Fibroblast of skin of back (primary cell): ENCODE measurements at places on chromosomes 13 and 19.

GRCh38 chr13:32852526-32852925, 163.7 kb upstream of the KL start:
- no peak for DNase-seq

GRCh38 chr19:30861919-30862318, 487.3 kb downstream of the TSHZ3 start:
- DNase-seq: no peak

DNA sequence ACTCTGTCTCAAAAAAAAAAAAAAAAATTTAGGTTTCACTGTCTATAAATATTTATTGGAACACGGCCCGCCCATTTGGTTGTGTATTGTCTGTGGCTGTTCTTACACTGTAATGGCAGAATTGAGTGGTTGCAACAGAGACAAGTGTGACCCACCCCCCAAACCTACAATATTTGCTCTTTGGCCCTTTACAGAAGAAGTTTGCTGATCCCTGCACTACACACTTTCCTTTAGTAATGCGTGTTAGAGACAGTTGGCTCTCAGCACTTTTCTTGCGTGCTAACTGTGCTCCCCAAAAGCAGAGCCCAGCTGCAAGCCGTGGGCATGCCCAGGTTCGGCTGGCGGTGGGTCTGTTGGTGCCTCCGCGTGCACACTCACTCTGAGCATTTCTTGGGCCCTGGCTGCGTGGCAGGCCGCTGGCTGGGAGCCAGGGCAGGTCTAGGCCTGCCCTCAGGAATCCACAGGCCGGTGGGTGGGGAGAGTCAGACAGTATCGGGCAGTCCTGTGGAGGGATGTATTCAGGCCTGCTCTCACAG, 72.6 kb downstream of the SIPA1L3 start:
- DNase-seq: no peak

DNA sequence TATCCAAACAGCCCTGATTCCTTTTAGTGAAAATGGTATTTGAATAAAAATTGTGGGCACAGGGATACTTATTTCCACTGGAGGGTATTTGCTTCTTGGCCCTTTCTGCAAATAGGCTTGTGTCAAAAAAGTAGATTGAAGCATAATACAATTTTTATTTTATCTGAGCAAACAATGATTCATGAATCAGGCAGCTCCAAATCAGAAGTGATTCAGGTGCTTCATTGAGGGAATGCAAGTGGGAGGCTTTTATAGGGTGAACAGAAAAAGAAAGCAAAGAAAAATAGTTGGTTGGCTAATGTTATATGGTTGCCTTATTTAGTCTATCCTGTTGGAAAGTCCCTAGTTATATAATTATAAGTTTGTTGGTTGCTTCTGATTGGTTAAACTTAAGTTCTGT, 117.9 kb downstream of the ITGBL1 start:
- no peak for DNase-seq

GRCh38 chr13:30991184-30991583, 58.7 kb downstream of the TEX26 start:
- DNase-seq: no peak

GRCh38 chr13:112071102-112071722, 4.3 kb downstream of the SOX1 start:
- no peak for DNase-seq

- peak; percentile 88 for DNase-seq
These were observed 83.1 kb downstream of the ALOX5AP start for GRCh38 chr13:30818323-30818960.

- DNase-seq: peak; percentile 89
These were observed 121.2 kb downstream of the PCCA start for GRCh38 chr13:100209857-100210825.

- no peak for DNase-seq
These were observed 12.2 kb downstream of the ZNF296 start for GRCh38 chr19:45063851-45064801.

DNA sequence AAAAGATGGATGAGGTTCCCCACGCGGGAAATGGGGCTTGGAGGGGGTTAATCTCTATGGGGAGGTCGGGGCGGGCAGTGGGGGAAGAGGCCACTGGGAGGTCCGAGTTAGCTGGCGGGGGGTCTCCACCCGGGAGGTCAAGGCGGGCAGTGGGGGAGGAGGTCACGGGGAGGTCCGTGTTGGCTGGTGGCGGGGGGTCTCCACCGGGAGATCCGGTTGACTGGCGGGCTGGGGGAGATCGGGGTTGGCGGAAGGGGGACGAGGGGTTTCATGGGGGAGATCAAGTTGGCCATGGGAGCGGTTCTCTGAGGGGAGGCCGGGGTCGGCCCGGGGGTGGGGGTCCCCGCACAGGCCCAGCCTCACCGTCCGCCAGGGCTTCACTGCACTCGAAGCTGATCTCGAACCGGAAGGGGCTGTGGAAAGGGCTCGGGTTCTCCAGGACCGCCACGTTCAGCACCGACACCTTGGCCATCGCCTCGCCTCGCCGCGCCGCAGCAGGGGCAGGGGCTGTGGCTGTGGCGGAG, 342 bp downstream of the ASF1B start:
- DNase-seq: no peak

- no peak for DNase-seq
These were observed 133.6 kb downstream of the COL4A1 start for GRCh38 chr13:110173247-110173818.

GRCh38 chr13:103291798-103292572, 225.8 kb upstream of the SLC10A2 start:
- DNase-seq: no peak

DNA sequence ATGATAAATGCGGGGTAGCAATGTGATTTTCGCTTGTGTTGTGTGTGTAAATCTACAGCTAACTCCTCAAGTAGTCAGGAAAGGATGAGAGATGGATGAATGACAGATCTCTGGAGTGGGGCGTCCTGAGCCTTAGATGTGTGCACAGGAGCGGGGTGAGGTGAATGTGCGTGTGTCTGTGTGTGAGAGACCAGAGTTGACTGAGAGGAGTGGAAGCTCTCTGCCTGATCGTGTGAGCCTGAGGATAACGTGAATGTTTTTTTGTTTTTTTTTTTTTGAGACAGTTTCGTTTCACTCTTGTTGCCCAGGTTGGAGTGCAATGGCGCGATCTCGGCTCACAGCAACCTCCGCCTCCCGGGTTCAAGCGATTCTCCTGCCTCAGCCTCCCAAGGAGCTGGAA, 805 bp downstream of the ZNF461 start:
- no peak for DNase-seq

GRCh38 chr19:39818626-39819097, 15.3 kb downstream of the DYRK1B start:
- no peak for DNase-seq

GRCh38 chr13:78012046-78012445, 93.4 kb upstream of the EDNRB start:
- no peak for DNase-seq

- no peak for DNase-seq
These were observed 233.3 kb downstream of the KLF5 start for GRCh38 chr13:73292127-73292526.

GRCh38 chr19:18596752-18597157, 8.2 kb downstream of the REX1BD start:
- peak; percentile 13 for DNase-seq

DNA sequence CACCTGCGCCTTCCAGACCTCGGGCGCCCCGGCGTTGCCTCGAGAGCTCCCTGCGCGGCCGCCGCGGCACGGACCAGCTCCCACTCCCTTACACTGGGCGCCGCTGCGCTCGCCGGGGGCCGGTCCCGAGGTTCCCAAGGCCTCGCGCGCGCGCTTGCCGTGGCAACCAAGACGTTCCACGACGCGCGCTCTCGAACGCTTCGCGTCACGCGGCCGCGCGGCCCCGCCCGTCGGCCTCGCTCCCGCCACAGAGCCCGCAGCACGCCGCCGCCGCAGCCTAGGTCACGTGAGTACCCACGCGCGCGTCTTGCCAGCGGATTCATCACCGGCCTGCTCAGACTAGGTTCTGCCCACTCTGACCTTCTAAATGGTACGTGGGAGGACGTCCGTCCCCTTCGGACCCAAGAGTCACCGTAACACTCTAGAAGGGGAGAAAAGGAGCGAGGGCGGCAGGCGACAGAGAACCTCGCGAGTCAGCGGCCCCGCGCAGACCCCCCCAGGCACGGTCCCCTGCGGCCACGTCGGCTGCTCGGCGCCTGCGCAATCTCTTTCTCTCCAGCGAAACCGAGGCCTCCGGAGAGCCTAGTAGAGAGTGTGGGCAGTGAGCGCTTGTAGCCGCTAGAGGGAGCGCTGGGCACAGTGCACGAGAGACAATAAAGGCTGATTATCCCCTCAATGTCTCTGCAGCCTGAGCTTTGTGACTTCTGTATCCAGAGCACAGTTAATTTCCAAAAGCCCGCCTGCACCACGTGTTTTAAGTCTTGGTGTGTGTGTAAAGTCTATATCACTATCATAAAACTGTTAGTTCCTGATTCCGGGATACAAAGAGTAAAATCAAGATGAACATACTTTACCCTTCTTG, at the start of gene SPART:
Gene SPART (minus strand): TSS at position 173 of the 862 bp plus-strand sequence. CDS start 10,564 bp downstream, outside the sequence.
- peak; percentile 89 for DNase-seq

DNA sequence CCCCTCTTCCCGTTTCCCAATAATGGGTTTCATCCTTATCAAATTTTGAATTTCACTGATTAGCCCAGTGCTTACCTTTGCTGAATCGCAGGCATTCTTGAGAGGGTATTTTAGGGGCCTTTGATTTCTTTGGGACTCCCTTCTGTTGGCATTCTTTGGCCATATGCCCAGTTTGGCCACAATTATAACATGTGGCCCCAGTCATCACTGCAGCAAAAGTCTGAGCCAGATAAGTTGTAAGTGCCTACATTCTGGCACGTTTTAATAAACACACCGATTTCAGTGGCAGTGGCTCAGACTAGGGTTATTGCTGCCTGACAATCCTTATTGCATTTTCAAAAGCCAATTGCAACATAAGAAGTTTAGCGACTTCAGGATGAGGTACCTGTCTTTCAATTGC, 41.4 kb downstream of the ZNF726 start:
- DNase-seq: no peak

DNA sequence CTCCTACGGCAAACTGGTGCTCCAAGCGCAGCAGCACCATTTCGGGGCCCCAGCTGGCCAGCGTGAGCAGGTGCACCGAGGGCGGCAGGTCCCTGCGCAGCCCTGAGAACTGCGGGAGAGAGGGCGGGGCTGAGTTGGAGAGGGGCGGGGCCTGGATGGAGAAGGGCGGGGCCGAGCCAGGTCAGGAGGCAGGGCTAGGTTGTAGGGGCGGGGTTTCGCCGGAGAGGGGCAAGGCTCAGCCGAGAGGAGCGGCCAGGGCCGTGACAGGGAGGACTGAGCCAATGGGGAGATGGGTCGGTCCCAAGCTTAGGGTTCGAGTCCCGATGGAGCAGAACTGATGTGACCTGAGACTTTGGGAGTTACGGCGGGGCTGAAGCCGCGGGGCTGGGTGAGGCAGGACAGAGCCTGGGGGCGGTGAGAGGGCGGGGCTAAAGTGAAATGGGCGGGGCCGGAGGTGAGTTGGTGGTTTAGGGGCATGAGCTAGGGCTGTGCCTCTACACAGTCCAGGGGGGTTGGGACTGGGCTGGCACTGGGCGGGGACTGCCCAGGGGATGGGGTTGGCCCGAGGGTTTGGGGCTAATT, 19.0 kb downstream of the MAN2B1 start:
- DNase-seq: peak; percentile 26

- no peak for DNase-seq
These were observed 10.0 kb upstream of the PNMA8A start for GRCh38 chr19:46481223-46481848.

- DNase-seq: no peak
These were observed 1504.5 kb upstream of the PCDH20 start for GRCh38 chr13:62920159-62920558.

DNA sequence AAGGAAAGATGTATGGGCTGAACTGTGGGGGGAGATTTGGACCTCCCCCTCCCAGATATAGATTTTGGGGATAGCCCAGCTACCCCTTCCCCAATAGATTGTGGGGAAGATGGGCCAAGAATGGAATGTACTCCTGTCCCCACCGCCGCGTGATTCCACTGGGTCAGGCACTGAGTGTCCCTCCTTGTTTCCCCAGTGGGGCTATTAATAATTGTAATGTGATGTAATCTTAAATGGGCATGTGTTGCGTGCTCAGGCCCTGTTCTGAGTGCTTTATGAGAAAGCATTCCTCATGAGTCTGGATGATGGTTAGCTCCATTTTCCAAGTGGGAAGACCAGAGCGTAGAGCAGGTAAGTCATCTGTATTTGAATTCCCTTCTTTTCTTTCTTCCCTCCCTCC, 1.4 kb downstream of the PSMD8 start:
- peak; percentile 36 for DNase-seq

- no peak for DNase-seq
These were observed 520.2 kb downstream of the RFC3 start for GRCh38 chr13:34338102-34338501.

DNA sequence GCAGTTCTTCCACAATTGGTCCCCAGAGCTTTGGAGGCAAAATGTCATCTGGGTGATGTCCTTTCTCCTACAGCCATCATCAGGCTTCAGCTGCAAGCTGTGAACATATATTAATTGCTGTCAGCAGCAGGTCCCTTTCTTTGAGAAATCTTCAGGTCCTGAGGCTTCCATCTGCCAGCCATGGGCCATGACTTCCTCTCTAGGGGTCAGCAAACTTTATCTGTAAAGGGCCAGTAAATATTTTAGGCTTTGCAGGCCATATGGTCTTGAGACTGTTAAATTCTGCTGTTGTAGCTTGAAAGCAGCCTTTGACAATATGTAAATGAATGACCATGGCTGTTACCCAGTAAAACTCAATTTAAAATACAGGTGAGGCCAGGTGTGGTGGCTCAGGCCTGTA, 27.1 kb downstream of the SERP2 start:
- DNase-seq: no peak

DNA sequence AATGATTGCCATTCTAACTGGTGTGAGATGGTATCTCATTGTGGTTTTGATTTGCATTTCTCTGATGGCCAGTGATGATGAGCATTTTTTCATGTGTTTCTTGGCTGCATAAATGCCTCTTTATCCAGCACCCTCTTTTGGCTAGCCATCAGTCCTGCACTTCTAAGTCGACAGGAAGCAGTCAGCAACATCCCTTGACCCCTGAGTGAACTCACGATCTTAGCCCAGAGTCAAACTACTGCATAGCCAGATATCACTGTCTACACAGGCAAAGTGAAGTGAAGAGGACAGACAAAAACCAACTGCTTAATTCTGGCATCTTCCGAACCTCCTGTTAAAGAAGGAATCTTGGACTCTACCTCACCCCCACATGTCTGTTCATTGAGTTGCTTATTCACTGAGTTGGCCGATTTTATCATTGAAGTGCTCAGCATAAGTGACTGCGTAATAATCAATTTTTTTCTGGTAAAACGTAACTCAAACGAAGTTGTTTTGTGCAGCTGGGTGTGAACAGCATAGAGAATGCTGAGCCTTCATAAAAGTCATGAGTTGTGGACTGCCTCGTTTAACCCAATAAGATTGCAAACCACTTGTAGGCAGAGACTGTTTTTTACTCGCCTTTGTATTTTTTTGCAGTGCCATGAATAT, 304.2 kb downstream of the COG6 start:
- DNase-seq: no peak

GRCh38 chr13:23692816-23693215, 122.6 kb downstream of the TNFRSF19 start:
- DNase-seq: no peak

- no peak for DNase-seq
These were observed 3.6 kb downstream of the RABAC1 start for GRCh38 chr19:41955521-41955920.

DNA sequence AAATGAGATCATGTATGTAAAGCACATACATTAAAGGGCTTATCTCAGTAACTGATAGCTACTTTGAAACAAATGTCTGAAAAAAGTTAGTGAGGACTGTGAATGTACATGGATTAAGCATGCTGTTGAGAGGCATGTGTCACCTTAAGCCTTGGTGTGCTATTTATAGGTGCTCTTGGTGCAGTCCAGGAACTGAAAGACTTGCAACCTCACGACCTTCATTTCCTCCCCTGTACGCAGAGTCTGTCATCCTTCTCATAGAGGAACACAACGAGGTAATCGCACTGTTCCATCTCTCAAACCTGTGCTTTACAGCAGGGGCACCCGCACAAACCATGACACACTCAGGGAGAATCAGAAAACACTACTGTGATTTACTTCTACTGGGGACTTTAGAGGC, 65.6 kb downstream of the UFM1 start:
- DNase-seq: no peak
